Left forelimb (tissue), 1 donor: ENCODE measurements at places on chromosomes 3 and 15.

DNA sequence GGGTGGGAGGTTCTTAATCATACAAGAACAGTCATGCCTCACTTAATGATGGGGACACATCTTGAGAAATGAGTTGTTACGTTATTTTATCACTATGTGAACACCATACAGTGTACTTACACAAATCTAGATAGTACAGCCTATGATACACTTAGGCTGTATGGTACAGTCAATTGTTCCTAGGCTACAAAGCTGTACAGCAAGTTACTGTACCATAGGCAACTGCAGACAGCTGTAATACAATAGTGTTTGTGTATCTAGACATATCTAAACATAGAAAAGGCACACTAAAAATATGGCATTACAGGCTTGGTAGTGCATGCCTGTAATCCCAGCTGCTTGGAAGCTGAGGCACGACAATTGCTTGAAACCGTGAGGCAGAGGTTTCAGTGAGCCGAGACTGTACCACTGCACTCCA lies 55.7 kb upstream of the PLXND1 start:
- DNase-seq, result no peak

DNA sequence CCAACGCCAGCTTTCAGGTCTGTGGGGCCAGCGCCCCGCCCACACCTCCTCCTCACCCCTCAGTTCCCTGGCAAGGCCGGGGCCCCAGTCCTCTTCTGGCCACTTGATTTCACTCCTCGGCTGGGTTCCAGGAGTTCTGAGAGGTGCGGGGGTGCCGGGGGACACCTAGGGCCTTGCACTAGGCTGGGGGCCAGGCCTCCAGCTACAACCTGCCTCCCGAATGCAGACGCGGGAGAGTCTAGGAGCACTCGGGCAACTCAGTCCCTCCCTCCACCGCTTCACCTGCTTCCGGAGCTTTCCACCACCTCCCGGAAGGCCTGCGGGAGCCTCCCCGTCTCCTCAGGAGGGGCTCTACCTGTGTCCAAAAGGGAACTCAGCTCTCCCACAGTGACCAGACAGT lies 35.6 kb downstream of the TNK2 start:
- no peak for DNase-seq

- DNase-seq, result no peak
Measured at GRCh38 chr3:13539292-13539638, 9.7 kb upstream of the FBLN2 start.

GRCh38 chr15:88323976-88324740 lies 67.6 kb upstream of the NTRK3 start:
- no peak for DNase-seq
